Dermis microvascular lymphatic vessel endothelial cell (primary cell): ENCODE measurements at places on chromosomes 3 and 15. TPM values are rescaled to one million over a fixed set of nuclear protein-coding genes. Genes with fewer than 3 reads are reported as not detected.

Gene PPARG
- total RNA-seq: 56.0 and 58.8 TPM in 2 replicates

Gene ADCY5
- total RNA-seq: under 0.01 and 0.25 TPM in 2 replicates

Gene TRPM1
- total RNA-seq: under 0.01 and 0.25 TPM in 2 replicates

Gene BLM
- total RNA-seq: 3.0 and 5.1 TPM in 2 replicates

Gene RGMA
- total RNA-seq: under 0.01 TPM in 2 replicates

Gene EIF4E3
- total RNA-seq: 1.5 and 3.3 TPM in 2 replicates

Gene TGM5
- not detected in 2 replicates for total RNA-seq

Gene SMAD6
- total RNA-seq: 7.1 and 7.5 TPM in 2 replicates

Gene BCL2A1
- 0.13 TPM in 2 replicates for total RNA-seq

Gene WDR49
- 0.13 TPM in 2 replicates for total RNA-seq

Gene SACM1L
- 27.3 and 31.5 TPM in 2 replicates for total RNA-seq
